Activated naive CD8-positive, alpha-beta T cell treated with anti-CD3 and anti-CD28 coated beads for 36 hours (primary cell): ENCODE measurements at places on chromosomes 7 and 10. TPM values are rescaled to one million over a fixed set of nuclear protein-coding genes. Genes with fewer than 3 reads are reported as not detected.

The KCNIP2 gene
- 1.1 TPM for total RNA-seq

GRCh38 chr10:3631291-3631690 is 153.7 kb downstream of the KLF6 start:
- DNase-seq, result no peak
- no peaks in the 10 kb centered on the region for H3K27me3 ChIP-seq
- H3K36me3 ChIP-seq, result no peaks in the 10 kb centered on the region
- no peak overlapping the region for H3K27ac ChIP-seq
- no peaks in the 10 kb centered on the region for H3K4me1 ChIP-seq
- H3K4me3 ChIP-seq, result no peak overlapping the region

The GDI2 gene
- total RNA-seq, result 335 TPM

DNA sequence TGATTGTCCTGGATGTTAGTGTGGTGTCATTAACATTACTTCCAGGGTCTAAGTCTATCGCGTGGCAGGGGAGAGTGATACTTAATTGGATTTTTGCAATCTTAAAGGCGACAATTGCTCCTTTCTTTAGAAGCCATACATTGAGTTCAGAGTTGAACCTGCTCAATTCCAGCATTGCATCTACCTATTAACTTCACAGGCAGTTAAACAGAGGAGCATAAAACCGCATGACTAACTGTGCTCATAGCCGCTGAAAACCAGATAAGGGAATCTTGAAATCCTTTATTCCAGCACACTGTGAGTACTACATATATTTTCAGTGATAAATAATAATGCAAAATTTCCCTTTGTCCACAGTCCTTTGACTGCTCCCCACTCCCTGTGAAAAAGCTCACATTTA is 255.3 kb downstream of the STK31 start:
- H3K4me3 ChIP-seq, result no peak overlapping the region
- H3K4me1 ChIP-seq, result peaks cover 8% of the 10 kb centered on the region
- H3K27ac ChIP-seq, result no peak overlapping the region
- H3K36me3 ChIP-seq, result no peaks in the 10 kb centered on the region
- DNase-seq, result no peak
- peaks cover 3% of the 10 kb centered on the region for H3K27me3 ChIP-seq

DNA sequence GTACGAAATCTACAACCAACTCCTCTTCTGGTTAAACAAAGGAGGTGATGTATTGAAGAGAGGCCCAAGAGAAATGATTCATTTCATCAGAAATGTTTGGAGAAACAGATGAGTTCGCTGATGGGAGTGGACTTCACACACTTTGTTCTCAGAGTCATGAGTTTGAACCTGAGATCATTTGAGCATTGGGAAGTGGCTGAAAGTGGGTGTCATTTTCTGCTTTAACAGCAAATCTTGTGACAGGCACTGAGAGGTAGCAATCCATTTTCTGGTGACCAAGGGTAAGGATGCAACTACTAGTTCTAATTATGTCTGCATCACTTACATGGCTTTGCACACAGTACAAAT is 51.4 kb downstream of the RBM20 start:
- H3K4me1 ChIP-seq, result peaks cover 2% of the 10 kb centered on the region
- no peak for DNase-seq
- no peak overlapping the region for H3K4me3 ChIP-seq
- no peak overlapping the region for H3K27ac ChIP-seq

- H3K27ac ChIP-seq, result no peak overlapping the region
- H3K4me3 ChIP-seq, result no peak overlapping the region
- H3K4me1 ChIP-seq, result no peaks in the 10 kb centered on the region
- no peaks in the 10 kb centered on the region for H3K36me3 ChIP-seq
These were observed 153.9 kb downstream of the AGMO start for GRCh38 chr7:15407910-15408309.

GRCh38 chr7:121306565-121306964 is 22.2 kb upstream of the WNT16 start:
- no peak for DNase-seq
- peaks cover 6% of the 10 kb centered on the region for H3K4me1 ChIP-seq
- H3K36me3 ChIP-seq, result no peaks in the 10 kb centered on the region
- no peak overlapping the region for H3K27ac ChIP-seq
- peaks cover 27% of the 10 kb centered on the region for H3K27me3 ChIP-seq
- H3K4me3 ChIP-seq, result no peak overlapping the region

The FAM25C gene
- not detected for total RNA-seq

DNA sequence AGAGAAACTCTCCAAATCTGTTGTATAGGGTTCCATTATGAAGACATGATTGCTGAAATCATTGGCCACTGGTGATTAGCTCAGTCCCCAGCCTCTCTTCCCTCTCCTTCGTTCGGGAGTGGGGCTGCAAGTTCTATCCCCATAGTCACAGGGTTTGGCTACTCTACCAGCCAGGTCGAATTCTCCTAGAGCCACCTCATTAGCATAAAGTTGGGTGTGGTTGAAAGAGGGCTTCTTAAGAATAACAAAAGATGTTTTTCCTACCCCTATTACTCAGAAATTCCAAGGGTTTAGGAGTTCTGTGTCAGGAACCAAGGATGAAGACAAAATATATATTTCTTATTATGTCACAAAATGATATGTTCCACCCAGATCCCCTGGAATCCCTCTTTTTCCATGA is 166.2 kb upstream of the YAE1 start:
- DNase-seq, result no peak
- no peaks in the 10 kb centered on the region for H3K4me1 ChIP-seq
- H3K4me3 ChIP-seq, result no peak overlapping the region
- no peaks in the 10 kb centered on the region for H3K36me3 ChIP-seq
- H3K27ac ChIP-seq, result no peak overlapping the region

DNA sequence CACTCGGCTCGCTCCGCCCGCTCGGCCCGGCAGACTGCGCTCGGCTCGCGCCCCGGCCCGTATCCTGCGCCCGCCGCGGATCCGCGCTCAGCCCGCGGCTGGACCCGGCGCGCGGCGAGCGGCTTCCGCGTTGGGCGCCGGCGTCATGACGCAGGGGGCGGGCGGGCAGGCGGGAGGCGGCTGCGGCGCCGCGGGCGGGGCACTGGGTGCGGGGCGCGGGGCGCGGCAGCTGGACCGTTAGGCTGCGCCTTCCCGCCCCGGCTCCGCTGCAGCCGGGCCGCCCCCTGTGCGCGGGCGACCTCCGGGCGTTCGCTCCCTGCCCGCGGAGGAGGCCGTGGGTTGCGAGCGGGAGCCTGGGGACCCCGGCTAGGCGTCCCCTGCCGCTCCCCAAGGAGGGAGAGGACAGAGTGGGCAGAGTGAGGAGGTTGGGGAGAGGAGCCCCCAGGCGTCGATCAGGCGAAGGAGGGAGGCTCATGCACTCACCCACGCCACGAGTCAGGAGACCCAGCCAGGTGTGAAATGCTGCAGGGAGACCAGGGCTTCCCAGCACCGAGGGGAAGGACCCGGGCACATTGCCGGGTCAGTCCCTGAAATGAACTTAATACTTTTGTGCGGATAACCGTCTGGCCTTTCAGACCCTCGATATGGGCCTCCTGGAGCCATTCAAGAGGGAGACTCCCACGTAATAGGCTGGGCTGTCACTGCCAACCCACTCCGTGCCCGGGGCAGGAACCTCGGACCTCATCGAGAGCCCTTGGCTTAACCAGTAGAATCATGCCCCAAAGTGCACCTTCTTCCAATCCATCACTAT is at the start of gene PIP4K2A:
Gene PIP4K2A (minus strand): TSS at position 100 of the 811 bp plus-strand sequence. CDS start 252 bp downstream, outside the sequence.
- H3K36me3 ChIP-seq, result peaks cover 16% of the 10 kb centered on the region
- H3K27ac ChIP-seq, result peak within 1 kb of the TSS; percentile 89
- peak within 1 kb of the TSS; percentile 89 for H3K4me3 ChIP-seq
- no peaks in the 10 kb centered on the region for H3K27me3 ChIP-seq

GRCh38 chr10:118332948-118333710 is 9.0 kb downstream of the FAM204A start:
- H3K4me1 ChIP-seq, result peaks cover 20% of the 10 kb centered on the region
- H3K27ac ChIP-seq, result no peak overlapping the region
- H3K4me3 ChIP-seq, result no peak overlapping the region
- H3K27me3 ChIP-seq, result no peaks in the 10 kb centered on the region
- peaks cover 14% of the 10 kb centered on the region for H3K36me3 ChIP-seq

DNA sequence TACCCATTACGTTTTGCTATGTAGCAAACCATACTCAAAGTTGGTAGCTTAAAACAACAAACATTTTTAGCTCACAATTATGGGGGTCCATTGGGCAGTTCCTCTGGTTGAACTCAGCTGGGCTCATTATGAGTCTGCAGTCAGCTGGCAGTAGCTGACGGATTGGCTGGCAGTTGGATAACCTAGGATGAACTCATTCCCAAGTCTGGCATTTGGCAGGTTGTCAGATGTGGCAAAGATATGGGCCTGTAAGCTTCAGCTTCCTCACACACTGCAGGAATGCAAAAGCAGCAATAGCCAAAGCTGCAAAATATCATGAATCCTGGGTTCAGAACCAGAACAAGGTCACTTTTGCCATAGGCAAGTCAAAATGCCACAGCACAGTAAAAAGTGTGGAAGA is 412.2 kb upstream of the SORCS1 start:
- no peak for DNase-seq
- no peak overlapping the region for H3K4me3 ChIP-seq
- no peak overlapping the region for H3K27ac ChIP-seq
- no peaks in the 10 kb centered on the region for H3K27me3 ChIP-seq

DNA sequence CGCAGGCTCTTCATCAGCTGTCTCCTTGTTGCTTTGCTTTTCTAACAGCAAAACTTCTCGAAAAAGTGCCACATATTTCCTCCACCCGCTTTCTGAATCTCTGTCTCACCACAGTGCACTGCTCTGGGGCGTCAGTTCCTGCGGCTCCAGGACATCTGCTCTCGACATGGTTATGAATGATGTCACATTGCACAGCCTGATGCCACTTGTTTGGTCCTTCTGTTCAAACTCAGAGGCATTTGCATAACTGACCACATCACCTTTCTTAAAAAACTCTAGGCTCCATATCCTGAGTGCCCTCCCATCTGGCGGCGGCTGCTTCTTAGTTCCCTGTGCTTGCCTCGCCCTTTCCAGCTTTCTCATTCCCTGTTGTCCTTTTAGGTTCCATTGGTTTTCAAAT is 469.3 kb upstream of the COBL start:
- H3K36me3 ChIP-seq, result no peaks in the 10 kb centered on the region
- no peaks in the 10 kb centered on the region for H3K4me1 ChIP-seq
- H3K27ac ChIP-seq, result no peak overlapping the region
- no peak for DNase-seq
- no peak overlapping the region for H3K4me3 ChIP-seq
- no peaks in the 10 kb centered on the region for H3K27me3 ChIP-seq

DNA sequence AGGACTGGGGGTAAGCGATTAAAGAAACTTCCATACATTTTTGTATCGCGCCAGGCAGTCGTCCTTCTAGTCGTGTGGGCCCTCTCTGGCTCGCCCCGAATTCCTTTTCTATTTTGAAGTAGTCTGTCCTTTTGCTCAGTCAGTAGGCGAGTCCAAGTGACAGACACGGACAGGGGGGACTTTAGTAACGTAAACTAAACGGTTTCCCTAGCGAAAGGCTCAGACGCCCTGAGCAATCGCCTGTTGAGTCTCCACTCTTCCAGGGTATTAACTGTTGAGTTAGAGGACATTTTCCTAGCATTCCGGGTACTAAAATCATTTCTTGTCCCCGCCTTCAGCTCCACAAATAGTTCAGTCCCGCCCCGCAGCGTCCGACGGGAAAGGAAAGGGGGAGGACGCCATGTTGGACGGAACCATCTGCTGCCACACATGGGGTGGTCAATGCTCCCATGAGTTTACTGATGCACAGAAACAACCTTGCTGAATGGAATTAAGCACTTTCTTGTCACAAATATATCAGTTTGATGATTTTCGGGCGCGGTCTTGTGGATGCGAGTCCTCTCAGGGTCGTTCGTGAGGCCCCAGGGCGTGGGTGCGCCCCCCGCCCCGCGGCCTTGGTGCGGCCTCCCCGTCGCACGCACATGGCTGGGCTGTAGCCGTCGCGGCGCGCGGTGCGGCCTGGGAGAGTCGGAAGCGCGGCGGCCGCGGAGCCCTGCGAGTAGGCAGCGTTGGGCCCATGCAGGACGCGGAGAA is at the start of gene EIF3B:
Gene EIF3B (plus strand): TSS at position 642 of the 753 bp plus-strand sequence. CDS start 95 bp downstream, at position 737.
- peaks cover 34% of the 10 kb centered on the region for H3K4me1 ChIP-seq
- H3K36me3 ChIP-seq, result peaks cover 40% of the 10 kb centered on the region
- H3K4me3 ChIP-seq, result peak within 1 kb of the TSS; percentile 91
- H3K27ac ChIP-seq, result peak within 1 kb of the TSS; percentile 100
- H3K27me3 ChIP-seq, result no peaks in the 10 kb centered on the region
- peak; percentile 91 for DNase-seq

The KLF14 gene
- not detected for total RNA-seq

DNA sequence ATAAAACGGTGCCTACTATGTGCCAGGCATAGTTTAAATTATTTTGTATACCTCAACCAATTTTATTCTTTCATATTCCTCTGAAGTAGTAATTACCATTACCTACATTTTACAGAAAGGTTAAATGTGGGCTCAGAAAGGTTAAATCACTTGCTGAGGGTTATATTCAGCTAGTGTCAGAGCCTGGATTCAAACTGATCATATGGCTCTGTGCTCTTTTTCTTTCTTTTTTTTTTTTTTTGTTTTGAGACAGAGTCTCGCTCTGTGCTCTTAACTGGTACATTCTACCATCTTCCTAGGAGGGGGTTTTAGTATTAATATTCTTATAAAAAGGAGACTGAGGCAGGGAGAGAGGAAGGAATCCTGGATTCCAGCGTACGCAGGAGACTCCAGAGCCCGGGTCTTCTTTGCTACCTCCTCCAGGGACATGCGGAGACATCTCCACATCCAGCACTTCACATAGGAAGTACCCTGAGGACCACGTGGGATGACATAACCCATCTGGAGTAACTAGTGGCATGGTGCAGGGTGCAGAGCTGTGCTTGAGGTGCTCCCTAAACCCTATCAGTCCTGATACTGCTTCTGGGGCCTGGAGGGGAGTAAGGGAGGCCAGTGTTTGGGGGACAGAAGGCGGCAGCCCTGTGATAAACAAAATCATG is 29.6 kb upstream of the ATXN7L1 start:
- H3K36me3 ChIP-seq, result peaks cover 2% of the 10 kb centered on the region
- no peak overlapping the region for H3K4me3 ChIP-seq
- no peak for DNase-seq
- no peaks in the 10 kb centered on the region for H3K27me3 ChIP-seq

GRCh38 chr7:151740081-151740851 is 136.6 kb downstream of the PRKAG2 start:
- H3K27ac ChIP-seq, result no peak overlapping the region
- no peak overlapping the region for H3K4me3 ChIP-seq
- DNase-seq, result no peak
- H3K36me3 ChIP-seq, result peaks cover 2% of the 10 kb centered on the region
- H3K27me3 ChIP-seq, result no peaks in the 10 kb centered on the region
- H3K4me1 ChIP-seq, result peaks cover 28% of the 10 kb centered on the region

GRCh38 chr10:133283931-133284330 is 7.3 kb upstream of the ADAM8 start:
- peaks cover 15% of the 10 kb centered on the region for H3K36me3 ChIP-seq
- no peak for DNase-seq
- H3K4me1 ChIP-seq, result no peaks in the 10 kb centered on the region
- no peaks in the 10 kb centered on the region for H3K27me3 ChIP-seq
- no peak overlapping the region for H3K27ac ChIP-seq

The GRM3 gene
- total RNA-seq, result not detected

The POLR2J gene
- total RNA-seq, result 63.5 TPM

GRCh38 chr10:122375679-122376160 is 1.2 kb downstream of the PLEKHA1 start:
- peaks cover 52% of the 10 kb centered on the region for H3K4me1 ChIP-seq
- H3K27ac ChIP-seq, result peak overlapping the region; percentile 97
- H3K27me3 ChIP-seq, result peaks cover 10% of the 10 kb centered on the region
- H3K4me3 ChIP-seq, result peak overlapping the region; percentile 90

- H3K4me1 ChIP-seq, result no peaks in the 10 kb centered on the region
- H3K36me3 ChIP-seq, result no peaks in the 10 kb centered on the region
- H3K4me3 ChIP-seq, result no peak overlapping the region
- no peak for DNase-seq
- H3K27me3 ChIP-seq, result peaks cover 8% of the 10 kb centered on the region
These were observed 12.1 kb downstream of the SLC16A12 start for GRCh38 chr10:89523274-89523673.

The PON1 gene
- total RNA-seq, result not detected

The CTBP2 gene
- 0.25 TPM for total RNA-seq
